LoVo (cell line): ENCODE measurements at places on chromosomes 7 and 10.
A peak's percentile ranks its signal among the peaks of the same experiment; 100 is the strongest.

- no peak for DNase-seq
These were observed 123.0 kb upstream of the FZD8 start for GRCh38 chr10:35765066-35765527.

- DNase-seq: no peak
These were observed 70.0 kb downstream of the AFAP1L2 start for GRCh38 chr10:114334301-114334700.

- DNase-seq: no peak
These were observed 13.3 kb downstream of the GNA12 start for GRCh38 chr7:2830609-2831376.

DNA sequence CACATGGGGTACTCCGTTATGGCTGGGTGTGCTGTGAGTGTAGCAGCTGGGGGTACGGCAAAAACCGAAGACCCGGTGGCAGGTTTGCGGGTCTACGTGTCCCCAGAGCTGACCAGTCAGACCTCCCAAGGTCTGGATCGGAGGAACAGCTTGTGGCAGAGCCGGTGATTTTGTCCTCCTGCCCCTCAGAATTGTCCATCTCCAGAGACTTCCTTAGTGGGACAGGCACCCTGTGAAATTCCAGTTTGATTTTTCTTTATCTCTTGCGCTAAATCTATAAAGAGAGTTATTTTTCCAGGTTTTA, 1.0 kb downstream of the EIF3B start:
- no peak for DNase-seq

GRCh38 chr7:22920672-22921071, 93.3 kb downstream of the HYCC1 start:
- no peak for DNase-seq

DNA sequence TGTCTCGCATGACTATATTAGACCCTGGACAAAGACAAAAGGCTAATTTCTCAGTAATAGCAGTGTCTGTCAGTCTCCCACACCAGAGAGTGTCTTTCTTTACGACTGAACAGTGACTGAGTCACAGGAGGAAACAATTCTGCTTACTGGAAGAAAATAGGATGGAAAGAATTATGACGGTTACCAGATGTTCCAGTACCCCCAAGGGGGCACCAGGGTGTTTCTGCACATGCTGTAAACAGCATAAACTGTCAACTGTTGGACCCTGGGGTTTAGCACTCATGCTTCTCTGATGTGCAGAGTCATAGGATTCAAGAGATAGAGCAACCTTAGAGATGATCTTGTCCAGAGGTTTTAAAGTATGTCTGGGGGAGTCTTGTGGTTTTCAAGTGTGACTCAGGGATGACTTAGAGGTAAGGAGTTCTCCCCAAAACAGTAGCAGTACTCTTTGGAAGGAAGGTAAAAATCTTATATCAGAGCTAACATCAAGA, 291.7 kb downstream of the THSD7A start:
- no peak for DNase-seq

- no peak for DNase-seq
These were observed 178.0 kb downstream of the AMPH start for GRCh38 chr7:38453168-38453567.

DNA sequence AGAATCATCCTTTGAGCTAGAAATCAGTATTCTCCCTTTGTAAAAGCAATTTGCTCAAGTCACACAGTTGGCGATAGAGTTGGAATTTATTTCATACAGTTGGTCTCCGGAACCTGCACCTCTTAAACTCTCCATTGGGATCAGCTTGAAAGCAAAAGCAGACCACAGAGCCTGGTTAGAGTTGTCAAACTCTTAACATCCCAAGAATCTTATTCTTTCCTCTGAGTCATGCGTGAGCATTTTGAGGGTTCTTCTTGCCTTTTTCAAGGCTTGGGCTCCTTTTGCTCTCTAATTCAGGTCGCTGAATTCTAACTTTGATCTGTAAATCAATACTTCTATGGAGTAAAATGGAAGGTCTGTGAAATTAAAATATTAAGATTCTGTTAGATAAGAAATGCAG, 19.6 kb upstream of the SCIN start:
- no peak for DNase-seq

DNA sequence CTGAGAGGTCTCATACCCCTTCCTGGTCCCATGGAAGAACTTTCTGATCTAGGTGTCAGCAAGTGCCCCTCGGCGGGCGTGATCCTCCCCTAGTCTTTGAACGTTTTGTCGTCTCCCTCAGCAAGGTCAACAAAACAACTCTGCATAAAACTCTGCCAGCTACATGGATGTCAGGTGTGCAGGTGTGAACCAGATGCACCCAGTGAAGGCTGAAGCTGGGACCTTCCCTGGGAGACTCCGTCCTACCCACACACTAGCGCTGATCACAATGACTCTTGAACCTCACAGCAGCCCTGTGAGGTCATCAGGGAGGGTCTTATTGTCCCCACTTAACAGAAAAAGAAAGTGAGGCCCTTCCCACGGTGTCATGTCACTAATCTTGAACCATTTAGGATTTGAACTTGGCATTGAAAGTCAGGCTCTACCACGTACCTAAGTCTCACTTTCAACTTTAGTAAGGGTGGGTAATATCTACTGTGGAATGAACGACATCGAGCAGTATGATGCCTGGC, 68.1 kb downstream of the VSTM4 start:
- DNase-seq: no peak

DNA sequence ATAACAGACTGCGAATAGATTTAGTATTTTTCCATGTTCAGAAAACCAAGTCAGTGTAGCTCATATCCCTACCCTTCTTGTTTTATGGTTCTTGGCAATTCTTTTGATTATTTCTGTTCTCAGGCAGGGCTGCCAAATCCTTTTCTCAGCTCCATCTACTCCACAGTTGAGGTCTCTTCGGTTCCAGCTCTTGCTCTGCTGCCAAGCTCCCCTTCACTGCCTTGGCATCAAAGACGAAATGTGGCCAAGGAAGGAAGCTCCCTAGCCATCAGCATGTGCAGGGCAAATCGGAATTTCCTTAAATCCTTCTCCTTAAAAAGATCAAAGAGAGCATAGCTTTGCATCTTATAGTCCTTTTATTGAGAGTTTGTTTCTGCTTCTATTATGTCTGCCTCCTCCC, 116.4 kb upstream of the NOBOX start:
- no peak for DNase-seq

GRCh38 chr7:117841011-117841410, 32.2 kb downstream of the CTTNBP2 start:
- no peak for DNase-seq

DNA sequence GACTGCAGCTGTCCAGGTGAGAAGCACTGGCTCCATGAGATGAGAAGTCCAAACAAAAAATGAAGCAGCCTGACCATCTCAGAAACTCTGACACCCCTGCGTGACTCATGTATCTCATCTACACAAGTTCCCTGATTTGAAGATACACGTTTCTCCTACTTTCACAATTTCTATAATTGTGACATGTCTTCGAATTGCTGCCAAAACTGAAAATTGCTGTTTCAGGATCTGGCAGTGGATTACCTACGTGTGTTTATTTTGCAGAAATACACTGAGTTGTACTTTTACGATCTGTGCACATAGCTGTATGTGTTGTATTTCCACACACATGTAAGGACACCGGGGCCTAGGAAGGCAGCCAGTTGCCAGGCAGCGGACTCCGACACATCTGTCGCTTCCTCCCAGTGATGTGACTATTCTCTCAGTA, 53.2 kb downstream of the LARP4B start:
- no peak for DNase-seq

- DNase-seq: no peak
These were observed 6.1 kb upstream of the TCAF1 start for GRCh38 chr7:143908120-143908519.

GRCh38 chr7:29810813-29811482, 4.6 kb downstream of the WIPF3 start:
- no peak for DNase-seq

DNA sequence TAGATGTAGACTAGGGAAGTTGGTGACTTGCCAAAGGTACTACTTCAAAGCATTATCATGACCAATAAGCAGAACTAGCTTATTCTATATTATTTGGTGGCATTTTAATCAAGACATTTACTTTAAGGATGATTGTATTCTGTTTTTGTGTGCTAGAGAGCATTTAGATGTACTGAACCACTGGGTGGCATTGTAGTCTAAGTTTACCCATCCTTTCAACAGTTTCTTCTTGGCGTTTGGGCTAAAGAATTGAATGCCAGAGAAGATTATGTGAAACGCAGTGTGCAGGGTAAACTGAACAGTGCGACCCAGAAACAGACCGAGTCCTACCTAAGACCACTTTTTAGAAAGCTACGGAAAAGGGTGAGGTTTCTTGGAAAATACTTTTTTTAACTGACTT, 26.8 kb downstream of the PRPF18 start:
- DNase-seq: no peak

- DNase-seq: peak; percentile 24
These were observed 26.6 kb upstream of the SNX10 start for GRCh38 chr7:26265065-26265464.

DNA sequence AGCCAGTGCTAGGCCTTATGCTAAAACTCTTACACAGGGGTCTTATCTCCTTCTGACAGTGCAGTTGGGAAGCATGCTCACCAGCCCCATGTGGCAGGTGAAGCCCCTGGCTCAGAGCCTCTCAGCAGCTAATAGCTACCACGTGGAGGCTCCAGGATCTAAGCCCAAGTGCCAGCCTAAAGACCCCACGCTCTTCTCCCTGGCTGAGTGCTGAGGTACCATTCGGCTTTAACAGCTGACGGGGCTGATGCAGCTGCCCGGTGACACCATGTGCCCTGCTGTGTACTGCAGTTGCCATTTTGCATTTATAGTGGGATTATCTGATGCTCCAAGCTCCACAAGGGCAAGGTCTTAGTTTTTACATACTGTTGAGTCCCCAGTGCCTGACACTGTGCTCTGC, 515.7 kb upstream of the GALNT17 start:
- DNase-seq: no peak

DNA sequence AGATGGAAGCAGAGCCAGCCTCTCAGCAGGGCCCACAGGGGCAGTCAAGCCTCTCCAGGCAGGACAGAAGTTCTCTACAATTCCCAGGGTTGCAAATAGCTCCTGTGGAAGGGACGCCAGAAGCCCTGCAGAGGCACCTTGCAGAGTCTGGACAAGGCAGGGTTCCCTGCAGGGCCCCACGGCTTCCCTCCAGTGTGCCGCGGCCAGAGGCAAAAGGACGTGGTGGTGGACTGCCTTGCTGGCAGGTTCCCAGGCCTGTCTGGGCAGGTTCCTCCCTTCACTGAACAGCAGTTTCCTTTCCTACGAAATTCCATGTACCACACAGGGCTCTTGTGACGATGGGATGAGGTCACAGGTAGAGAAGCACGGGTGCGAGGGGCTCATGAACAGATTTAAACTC, 25.1 kb downstream of the UPP1 start:
- DNase-seq: no peak

GRCh38 chr10:115706488-115707076, 566.4 kb downstream of the GFRA1 start:
- peak; percentile 26 for DNase-seq

DNA sequence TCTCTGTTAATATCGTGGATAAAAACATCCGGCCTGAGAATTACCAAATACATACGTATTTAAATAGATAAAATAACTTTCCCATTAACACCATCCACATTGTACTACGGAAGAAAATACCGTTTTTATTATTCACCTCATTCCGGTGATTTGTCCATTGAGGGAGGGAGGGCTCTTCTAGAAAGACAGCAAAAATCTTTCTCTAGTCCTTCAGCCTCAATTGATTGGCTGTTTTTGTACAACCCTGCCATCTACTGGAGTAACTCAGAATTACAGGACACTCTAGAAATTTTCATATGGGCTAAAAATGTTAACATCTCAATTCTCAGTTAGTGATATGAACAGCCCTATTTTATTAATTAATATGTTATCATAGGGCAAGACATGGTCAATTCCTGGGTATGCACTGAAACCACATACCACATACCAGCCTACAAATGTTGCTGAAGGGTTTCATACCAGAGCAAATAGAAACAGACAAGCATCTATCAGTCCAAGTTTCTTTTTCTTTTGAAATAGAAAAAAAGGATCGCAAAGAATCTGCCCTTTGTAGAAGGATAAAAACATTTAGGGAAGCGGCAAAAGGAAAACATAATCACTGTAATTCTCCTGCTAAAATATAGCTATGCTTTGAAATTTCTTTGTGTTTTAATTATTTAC, 55.8 kb upstream of the CDCA7L start:
- DNase-seq: peak; percentile 55

DNA sequence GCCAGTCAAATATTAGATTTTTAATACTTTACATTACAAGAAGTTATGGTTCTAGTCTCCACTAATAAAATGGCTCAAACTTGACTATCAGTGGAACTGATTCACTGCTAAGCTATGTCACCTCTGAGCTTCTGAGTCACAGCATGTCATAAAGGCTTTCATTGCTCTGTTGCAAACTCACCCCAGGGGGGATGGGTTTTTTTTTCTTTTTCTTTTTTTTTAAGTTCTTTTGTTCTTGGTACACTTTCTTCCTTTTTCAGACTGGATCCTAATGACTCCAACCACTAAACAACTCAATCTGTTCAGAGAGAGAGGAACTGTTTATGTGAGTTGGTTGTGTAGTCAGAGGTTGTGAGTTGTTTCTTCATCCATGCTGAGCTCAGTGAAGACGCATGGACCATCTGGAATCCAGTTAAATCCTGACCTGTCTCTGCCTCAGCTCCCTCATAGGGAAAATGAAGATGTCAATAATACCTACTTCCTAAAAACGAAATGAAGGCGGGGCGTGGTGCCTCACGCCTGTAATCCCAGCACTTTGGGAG, 11.0 kb downstream of the MYOF start:
- peak; percentile 95 for DNase-seq

GRCh38 chr10:92241501-92241900, 49.4 kb downstream of the CPEB3 start:
- no peak for DNase-seq

- no peak for DNase-seq
These were observed 20.5 kb downstream of the ARHGAP12 start for GRCh38 chr10:31908157-31908556.

- no peak for DNase-seq
These were observed 401.0 kb upstream of the NRP1 start for GRCh38 chr10:33735464-33735923.

GRCh38 chr7:28958235-28958979, at the start of gene TRIL:
Gene TRIL, minus strand, starts transcription at chr7:28958330. Its CDS starts 284 bp downstream, at chr7:28958046.
- no peak for DNase-seq

- no peak for DNase-seq
These were observed 1.6 kb downstream of the TAC1 start for GRCh38 chr7:97733276-97734161.

- no peak for DNase-seq
These were observed 497.3 kb downstream of the INHBA start for GRCh38 chr7:41205600-41205999.

DNA sequence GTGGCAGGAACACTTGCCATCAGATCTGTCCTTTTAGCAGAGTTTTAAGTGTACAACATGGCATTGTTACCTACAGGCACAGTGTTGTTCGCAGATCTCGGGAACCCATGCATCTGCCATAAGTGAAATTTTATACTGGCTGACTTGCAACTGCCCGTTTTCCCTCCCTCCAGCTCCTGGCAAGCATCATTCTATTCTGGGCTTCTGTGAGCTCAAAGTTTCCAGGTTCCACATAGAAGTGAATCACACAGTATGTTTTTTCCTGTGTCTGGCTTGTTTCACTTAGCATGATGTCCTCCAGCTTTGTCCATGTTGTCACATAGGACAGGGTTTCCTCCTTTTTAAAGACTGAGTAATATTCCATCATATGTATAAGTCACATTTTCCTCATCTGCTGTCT, 56.6 kb downstream of the C10orf143 start:
- no peak for DNase-seq

- DNase-seq: no peak
These were observed 258.5 kb downstream of the ARL4A start for GRCh38 chr7:12945901-12946300.

GRCh38 chr10:53580465-53580864, 807.9 kb upstream of the MBL2 start:
- no peak for DNase-seq
